ENCODE measurements at places on chromosomes 6 and 20.

DNA sequence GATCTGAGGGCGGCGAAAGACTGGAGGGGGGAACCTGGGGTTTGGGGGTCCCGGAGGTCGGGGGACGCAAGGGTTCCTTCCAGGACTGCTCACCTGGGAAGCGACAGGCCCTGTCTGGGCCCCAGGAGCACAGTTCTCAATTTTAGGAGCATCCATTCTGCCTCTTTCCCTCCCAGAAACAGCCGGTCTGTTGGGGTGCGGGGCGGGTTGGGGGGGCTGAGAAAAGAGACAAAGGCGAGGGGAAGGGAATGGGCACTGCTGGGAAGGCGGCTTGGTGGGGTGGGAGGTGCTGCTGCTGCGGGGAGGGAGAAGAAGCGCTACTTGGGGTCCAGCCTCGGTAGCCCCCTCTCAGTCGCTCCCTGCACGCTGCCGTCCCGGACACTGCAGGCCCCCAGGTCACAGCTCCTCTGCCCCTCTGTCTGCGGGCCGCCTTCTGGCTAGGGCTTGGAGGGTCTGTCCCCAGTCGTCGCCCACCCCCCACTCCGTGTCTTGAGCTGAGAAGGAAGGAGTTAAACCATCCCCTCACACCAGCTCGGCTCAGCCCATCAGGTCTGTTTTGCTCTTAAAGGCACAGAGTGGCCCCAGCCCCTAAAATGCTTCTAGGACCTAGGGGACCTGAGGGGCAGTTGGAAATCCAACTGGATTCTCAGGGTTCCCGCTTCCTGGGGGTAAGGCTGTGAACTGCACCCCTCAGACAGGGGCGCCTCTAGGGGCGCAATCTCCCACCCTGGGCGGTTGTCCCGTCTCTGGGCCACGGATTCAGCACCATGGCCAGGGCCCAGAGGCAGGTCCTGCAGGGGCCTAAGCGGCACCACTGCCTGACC, 690 bp downstream of the GDAP1L1 start:
- DNase-seq = peak; percentile 55

GRCh38 chr20:21632735-21633053, 72.8 kb upstream of the PAX1 start:
- no peak for DNase-seq

DNA sequence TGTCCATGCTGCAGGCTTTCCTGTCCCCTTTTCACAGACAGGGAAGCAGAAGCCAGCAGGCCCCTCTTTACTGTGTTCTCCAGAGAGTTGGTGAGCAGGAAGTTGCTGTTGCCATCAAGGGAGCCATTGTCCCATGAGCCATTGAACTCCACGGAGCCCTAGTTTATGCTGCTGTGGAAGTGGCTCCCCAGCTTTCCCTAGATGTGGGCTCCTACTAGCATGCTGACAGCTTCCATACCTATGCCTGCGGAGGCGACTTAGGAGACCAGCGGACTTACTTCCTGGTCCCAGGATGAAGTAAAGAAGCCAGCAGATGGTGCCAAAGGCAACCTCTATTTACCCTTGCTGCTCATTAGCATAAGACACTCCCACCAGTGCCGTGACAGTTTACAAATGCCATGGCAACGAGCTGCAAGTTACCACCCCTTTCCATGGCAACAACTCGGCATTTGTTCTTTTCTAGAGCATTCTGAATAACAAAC, 30.8 kb upstream of the FKBP1A start:
- no peak for DNase-seq

GRCh38 chr6:7669742-7670141, 56.2 kb upstream of the BMP6 start:
- DNase-seq = no peak

GRCh38 chr6:7628909-7629308, 38.9 kb downstream of the SNRNP48 start:
- no peak for DNase-seq

- no peak for DNase-seq
Observed at GRCh38 chr20:14966808-14967207, 629.4 kb upstream of the FLRT3 start.

- DNase-seq = no peak
Observed at GRCh38 chr20:53550280-53551187, 43.1 kb downstream of the ZNF217 start.

GRCh38 chr6:90386399-90387382, 90.0 kb upstream of the BACH2 start:
- DNase-seq = no peak

GRCh38 chr6:36114798-36115408, 15.4 kb upstream of the MAPK13 start:
- DNase-seq = no peak

DNA sequence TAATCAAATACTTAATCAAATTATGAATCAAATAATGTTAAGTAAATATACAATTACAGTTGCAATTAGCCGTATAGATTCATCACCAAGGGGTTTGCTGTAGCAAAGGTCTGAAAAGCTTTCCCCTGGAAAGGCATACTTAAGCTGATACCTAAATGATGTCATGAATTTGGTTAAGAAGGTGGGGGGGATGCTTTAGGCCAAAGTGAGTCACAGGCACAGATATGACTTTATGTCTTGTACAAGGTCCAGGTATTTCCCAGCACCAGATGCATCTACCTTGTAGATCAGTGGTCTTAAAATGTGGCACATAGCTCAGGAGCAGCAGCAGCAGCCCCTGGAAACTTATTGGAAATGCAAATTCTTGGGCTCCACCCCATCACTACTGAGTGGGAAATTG, 557.3 kb upstream of the CDH4 start:
- DNase-seq = no peak

All from stimulated activated naive CD8-positive, alpha-beta T cell treated with anti-CD3 and anti-CD28 coated beads, Interleukin-15, Interleukin-2, amounts not matched to agents 100 U/mL and 50 U/mL, for 24 hours (primary cell).